ENCODE measurements at places on chromosomes 3 and 15. TPM values are rescaled to one million over a fixed set of nuclear protein-coding genes. Genes with fewer than 3 reads are reported as not detected.

The CAPN3 gene
- 23.8 TPM for total RNA-seq

The ADAMTS17 gene
- not detected for total RNA-seq

The RBP2 gene
- total RNA-seq = not detected

The DGKG gene
- total RNA-seq = 3.9 TPM

The GOLGA6B gene
- not detected for total RNA-seq

The FAM98B gene
- total RNA-seq = 29.9 TPM

The ASTE1 gene
- total RNA-seq = 15.6 TPM

The SEMA6D gene
- total RNA-seq = not detected

The C3orf22 gene
- not detected for total RNA-seq

The RNF111 gene
- 55.8 TPM for total RNA-seq

The PYGO1 gene
- 0.02 TPM for total RNA-seq

The TUSC7 gene
- total RNA-seq = not detected

The TMEM207 gene
- total RNA-seq = not detected

The KNG1 gene
- not detected for total RNA-seq

The LCTL gene
- total RNA-seq = not detected

The SPESP1 gene
- 0.44 TPM for total RNA-seq

The PDIA3 gene
- total RNA-seq = 179 TPM

The FANCD2OS gene
- total RNA-seq = not detected

The C3orf49 gene
- not detected for total RNA-seq

The FOXB1 gene
- total RNA-seq = not detected

The ZDHHC23 gene
- 22.7 TPM for total RNA-seq

The UBAP1L gene
- 9.6 TPM for total RNA-seq

The GCNT3 gene
- total RNA-seq = not detected

The AHSG gene
- total RNA-seq = not detected

The GRIP2 gene
- not detected for total RNA-seq

The CLDN18 gene
- not detected for total RNA-seq

The AGTR1 gene
- not detected for total RNA-seq

The GDPGP1 gene
- 6.2 TPM for total RNA-seq

The UBA7 gene
- 216 TPM for total RNA-seq

The CFAP100 gene
- not detected for total RNA-seq

The VILL gene
- total RNA-seq = 23.8 TPM

The ZBED2 gene
- 4.6 TPM for total RNA-seq

The MTMR10 gene
- total RNA-seq = 39.3 TPM

The SLC22A13 gene
- 0.51 TPM for total RNA-seq

The LINGO1 gene
- total RNA-seq = not detected

The ANKUB1 gene
- not detected for total RNA-seq

The TNFAIP8L3 gene
- total RNA-seq = not detected

The CPB1 gene
- total RNA-seq = not detected

The LYSMD4 gene
- total RNA-seq = 4.7 TPM

The BFSP2 gene
- total RNA-seq = 1.3 TPM

The LIPH gene
- not detected for total RNA-seq

The POPDC2 gene
- total RNA-seq = 5.5 TPM

The CCDC54 gene
- not detected for total RNA-seq

The PCCB gene
- total RNA-seq = 31.2 TPM

The ALG1L2 gene
- total RNA-seq = 4.6 TPM

The NEK10 gene
- 0.84 TPM for total RNA-seq
